ENCODE measurements at places on chromosomes 12 and 14.

DNA sequence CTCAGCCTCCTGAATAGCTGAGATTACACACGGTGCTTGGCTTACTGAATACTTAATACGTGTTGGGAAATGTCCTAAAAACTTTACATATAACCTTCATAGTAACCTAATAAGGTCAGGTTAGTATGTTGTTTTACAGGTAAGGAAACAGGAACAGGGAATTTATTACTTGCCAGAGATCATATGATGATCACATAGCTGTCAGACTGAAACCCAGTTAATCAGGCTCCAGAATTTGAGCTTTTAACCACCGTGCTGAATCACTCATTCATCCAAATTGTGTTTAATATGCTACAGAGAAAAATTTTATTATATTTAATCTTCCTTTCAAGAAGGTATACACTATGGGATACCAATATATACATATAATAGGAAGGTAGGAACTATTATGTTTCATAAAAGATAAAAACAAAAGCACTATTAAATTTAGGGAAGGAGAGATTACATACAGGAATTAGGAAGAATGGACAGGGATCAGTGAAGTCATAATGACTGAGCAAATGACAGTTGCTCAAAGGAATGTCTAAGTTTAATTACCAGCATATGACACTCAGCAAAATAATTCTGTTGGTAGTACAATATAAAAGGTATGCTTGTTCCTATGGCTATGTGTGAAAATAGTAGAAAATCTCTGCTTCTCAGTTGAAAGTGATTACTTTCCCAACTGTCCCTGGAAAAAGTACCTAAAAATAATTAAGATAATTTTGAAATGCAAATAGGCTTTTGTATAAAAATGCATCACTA lies 59.3 kb downstream of the HEATR5A start:
- no peak for DNase-seq

- no peak for DNase-seq
These were observed 336.0 kb upstream of the SOX5 start for GRCh38 chr12:24285448-24285847.

GRCh38 chr12:38898001-38898684 lies 7.2 kb downstream of the CPNE8 start:
- no peak for DNase-seq

DNA sequence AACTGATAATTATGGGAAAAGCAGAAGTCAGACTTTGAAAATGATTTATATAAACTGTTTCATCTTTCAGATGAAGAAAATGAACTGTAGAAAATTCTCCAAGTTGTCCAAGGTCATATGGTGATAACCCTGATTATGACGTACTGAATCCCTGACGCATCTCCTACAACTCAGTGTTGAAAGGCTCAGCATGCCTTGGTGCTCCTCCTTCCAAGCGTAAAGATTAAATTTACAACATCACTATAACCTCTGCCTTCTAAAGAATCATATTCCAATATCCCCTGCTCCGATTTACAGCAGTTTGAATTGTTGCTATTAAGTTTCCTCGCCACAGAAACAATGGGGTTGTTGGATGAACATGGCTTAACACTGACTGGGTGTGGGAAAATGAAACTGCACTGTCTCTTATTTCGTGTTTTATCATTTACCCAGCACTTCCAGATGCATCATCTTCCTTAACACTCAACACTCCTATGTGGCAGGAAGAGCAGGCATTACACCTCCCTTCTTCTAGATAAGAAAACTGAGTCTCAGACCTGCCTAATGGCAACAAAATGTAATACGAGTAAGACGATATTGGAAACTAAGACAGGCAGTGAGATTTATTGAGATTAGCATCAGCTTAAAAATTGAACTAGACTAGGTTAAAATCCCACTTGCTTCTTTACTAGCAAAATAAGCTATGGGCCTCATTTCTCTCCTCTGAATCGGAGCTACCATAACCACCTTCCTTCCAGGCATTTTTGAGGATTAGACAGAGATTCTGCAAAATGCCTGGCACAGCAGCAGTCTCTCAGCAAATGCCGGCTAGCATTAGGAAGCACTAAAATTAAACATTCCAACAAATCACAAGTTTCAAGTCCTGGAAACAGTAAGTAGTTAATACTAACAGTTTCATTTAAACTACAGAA lies 74.2 kb downstream of the PPM1H start:
- DNase-seq, result no peak

- no peak for DNase-seq
These were observed 359.9 kb downstream of the ADGRD1 start for GRCh38 chr12:131313635-131314034.

- no peak for DNase-seq
These were observed 38.1 kb downstream of the P2RX7 start for GRCh38 chr12:121170611-121171260.

DNA sequence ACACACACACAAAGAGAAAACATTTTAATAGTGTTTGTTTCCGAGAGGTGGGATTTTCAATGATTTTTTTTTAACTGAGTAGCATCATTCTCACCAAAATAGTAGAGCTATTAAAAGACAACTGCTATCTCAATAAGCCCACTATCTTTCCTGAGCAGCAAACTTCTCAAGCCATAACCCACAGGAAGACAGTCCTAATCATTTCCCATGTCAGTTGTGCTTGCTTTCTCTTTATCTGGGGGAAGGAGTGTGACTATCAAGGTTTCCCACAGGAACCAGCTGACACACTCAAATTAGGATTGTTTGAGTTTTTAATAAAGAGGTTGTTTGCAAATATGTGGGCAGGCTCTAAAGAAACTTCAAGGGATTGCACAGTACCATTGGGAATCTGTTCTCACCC lies 4.9 kb upstream of the MAX start:
- no peak for DNase-seq

DNA sequence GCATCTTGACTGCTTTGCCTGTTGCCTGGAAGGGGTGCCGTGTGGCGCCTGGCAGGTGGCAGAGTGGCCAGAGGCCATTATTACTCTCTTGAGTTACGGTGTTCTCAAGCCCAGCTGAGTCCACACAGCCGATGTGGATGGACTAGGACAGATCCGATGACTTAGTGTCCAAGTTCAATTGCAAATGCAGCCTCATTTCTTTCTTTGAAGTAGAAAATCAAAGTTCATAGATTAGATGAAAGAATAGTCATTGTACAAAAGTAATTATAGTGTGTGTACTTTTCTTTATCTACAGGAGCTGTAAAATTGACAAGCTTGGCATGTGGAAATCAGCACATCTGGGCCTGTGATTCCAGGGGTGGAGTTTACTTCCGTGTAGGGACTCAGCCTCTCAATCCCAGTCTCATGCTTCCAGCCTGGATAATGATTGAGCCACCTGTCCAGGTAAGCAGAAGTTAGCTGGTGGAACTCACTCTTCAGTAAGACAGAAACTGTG lies 44.7 kb downstream of the ANKRD9 start:
- no peak for DNase-seq

GRCh38 chr12:121465921-121466793 lies 66.2 kb downstream of the RNF34 start:
- peak; percentile 31 for DNase-seq

Measured in stimulated activated CD4-positive, alpha-beta T cell treated with anti-CD3 and anti-CD28 coated beads, Interleukin-15, amount 100 ng/mL, for 1 hour (primary cell).